ENCODE measurements at places on chromosomes 16 and 17.

DNA sequence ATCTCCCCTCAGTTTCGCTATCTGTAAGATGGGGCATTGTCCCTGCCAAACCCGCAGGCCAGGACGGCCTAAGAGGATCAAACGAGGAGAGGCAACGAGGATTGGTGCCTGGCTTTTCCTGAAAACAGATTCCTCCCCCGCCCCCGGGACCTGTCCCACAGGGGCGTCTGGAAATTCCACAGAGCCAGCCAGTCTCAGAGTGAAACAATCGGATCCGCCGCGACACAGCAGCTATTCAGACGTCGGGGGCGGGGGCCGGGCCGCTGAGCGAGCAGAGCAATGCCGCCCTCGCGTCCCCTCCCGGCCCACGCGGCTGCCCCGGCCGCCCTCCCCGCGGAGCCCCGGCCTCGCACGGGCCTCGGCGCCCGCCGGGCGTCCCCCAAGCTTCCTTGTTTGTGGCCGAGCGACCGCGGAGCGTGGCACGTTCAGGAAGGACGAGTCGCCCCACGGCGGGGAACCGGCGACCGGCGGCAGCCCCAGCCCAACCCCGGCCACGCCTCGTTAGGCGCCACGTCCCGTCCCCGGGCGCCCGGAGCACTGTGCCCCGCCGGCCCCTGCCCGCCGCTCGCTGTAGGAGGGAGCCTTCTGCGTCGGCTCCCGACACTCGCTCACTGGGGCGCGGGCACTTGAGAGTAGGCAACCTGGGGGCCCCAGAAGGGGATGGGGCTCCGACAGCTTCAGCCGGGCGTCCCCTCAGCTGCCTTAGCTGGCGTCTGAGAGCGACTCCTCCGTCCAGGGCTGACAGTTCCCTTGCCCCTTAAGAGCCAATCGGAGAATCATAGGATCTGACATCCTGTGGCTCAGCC is 29.6 kb upstream of the PHOSPHO1 start:
- DNase-seq: peak; percentile 38

DNA sequence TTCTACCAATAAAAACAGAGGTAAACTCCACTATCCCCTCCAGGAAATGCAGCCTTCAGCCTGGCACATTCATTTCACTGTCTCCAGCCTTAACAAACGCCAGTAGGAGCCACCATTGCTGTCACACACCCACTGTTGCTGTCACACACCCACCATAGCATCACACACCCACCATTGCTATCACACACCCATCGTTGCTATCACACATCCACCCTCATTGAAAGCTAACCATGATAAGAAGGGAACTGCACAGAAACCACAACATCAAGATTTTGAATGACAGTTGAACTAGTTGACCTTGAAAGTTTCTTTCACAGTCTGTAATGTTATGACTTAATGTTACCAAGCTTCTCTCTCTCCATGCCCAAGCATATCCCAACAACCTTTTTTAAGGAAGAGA is 38.1 kb downstream of the SHCBP1 start:
- no peak for DNase-seq

DNA sequence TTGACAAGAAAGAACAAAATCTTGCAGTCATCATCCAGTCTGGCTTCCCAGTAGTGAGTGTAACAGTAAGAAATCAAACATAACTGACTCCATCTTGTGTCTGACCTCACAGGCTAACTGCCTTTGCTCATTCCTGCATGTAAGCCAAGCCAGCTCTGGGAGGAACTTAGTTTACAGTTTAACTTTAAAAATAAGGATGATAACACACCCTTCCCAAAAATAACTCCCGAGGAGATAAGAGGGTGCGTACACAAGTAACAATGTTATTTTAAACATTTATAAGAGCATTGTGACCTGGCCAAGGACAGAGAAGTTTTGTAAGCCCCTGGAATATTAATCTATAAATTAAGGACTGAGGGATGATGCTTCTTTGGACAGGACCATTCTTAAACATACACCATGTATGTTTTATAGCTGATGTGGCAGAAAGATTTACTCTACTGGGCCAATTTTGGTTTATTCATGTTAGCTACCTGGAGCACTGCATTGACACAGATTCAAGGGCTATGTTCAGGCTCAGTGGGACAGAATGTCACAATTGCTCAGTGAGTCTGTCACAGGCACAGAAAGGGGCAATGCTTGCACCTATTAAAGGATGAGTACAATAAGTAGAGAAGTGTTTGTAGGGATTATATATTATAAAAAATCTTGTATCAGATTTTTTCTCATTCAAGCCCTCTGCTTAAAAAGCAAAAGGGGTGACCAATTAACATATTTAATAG is 344.1 kb downstream of the UTP18 start:
- no peak for DNase-seq

DNA sequence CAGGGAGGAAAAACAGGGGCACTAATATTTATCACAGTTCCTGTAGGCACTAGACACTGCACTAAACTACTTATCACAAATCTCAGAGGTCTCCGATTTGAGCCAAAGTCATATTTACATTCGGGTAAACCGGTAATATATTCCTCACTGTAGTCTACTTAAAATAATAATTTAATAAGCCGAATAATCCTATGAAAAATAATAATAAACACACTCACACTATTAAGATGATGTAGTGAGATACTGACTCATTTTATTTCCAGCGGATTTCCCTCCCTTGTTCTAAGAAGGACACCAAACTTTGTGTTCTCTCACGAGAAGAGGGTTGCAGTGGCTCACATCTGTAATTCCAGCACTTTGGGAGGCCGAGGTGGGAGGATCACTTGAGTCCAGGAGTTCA is 36.6 kb upstream of the TNRC6A start:
- no peak for DNase-seq

- no peak for DNase-seq
Measured at GRCh38 chr16:26186091-26186615, 494.4 kb downstream of the HS3ST4 start.

GRCh38 chr16:80007231-80007630 is 406.7 kb upstream of the MAF start:
- DNase-seq: no peak

DNA sequence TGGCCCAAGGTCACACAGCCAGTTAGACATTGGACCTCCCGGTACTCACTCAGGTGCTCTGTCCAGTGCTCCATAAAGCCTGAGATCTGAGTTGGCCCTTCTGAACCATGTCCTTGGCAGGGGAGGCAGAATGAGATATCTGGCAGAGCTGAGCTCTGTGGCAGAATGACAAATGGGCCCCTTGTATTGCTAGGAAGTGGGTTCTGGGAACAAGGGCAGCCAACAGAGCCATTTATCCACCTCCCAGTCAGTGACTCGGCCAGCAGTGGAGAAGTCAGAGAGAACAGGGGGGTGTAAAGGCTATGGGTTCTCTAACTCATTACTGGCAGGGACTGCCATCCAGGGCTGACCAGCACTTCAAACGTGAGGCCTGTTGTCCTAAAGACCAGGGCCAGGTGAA is 117.1 kb upstream of the NLRP1 start:
- DNase-seq: no peak

GRCh38 chr17:71578446-71578845 is 542.4 kb upstream of the SOX9 start:
- no peak for DNase-seq

DNA sequence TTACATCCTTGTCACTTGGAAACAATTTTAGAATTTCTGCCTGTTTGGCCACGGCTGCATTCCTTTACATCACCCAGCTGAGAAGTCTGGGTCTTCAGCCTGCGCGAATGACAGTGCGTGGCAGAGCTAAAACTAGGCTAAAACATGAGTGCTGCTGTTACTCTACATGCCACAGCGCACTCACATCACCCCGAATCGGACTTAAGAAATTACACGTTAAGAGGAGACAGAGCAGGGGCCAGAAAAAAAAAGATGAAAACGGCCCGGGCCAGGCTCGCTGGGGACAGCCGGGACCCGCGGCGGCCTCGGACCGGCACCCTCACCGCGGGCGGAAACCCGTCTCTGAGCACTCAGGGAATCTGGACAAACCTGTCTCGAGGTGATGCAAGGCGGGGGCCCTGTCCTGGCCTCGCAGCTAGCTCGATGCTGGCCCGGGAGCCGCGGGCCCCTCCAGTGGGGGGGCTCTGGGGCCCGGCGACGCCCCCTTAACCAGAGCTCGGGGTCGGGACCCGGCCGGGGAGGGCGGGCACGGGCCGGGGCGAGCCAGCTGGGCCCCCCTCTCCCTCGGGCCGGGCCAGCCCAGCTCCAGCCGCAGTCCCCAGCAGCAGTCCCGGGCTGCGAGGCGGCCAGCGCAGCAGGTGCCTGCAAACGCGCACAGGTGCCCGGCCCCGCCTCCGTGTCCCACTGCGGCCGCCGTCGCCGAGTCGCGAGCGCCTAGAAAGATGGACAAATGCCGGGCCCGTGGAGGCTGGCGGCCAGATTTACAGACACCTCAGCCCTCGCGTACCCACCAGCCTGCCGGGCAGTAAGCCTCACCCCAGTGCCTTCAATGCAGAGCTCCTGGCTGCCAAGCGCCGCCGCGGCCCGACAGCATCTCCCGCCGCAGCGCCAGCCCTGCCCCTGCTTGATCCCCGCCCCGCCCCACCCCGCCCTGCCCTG is at the start of gene AKTIP:
Gene AKTIP (minus strand): TSS at position 879 of the 939 bp plus-strand sequence. CDS start 2,950 bp downstream, outside the sequence.
- DNase-seq: no peak

- no peak for DNase-seq
Measured at GRCh38 chr17:76485569-76485968, 15.7 kb downstream of the RHBDF2 start.

GRCh38 chr17:73010414-73010813 is 82.1 kb downstream of the SLC39A11 start:
- DNase-seq: no peak

DNA sequence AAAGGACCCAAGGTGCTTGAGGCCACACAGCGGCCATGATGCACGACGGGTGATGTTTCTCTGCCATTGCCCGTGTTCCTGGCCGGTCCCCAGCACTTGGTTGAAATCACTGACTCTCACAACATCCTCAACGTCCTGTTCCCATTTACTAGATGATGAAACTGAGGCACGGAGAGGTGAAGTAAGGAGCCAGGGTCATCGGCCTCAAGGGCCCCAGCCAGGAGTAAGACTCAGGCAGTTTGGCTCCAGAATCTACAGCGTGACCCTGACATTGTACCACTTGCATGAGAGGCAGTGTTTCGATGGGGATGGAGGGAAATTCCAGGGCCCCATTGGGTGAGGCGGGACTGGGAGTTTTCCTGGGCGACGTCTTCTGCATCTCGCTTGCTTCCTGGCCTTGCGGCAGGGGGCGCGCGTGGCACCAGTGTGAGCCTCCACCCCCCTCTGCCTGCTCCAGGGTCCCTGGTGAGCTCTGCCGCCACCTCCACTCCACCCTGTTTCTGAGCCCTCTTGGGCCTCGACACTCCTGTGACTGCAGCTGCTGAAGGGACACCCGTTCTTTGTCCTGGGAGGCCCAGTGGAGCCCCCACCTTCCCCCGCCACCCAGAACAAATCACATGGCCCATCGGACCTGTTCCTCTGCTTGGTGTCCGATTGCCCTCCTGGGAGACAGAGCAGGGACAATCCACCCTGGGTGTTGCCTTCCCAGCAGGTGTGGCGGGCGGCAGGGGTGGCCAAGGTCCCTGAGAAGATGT is 133.0 kb upstream of the GSE1 start:
- DNase-seq: no peak
